ENCODE measurements at places on chromosomes 1 and 21.

GRCh38 chr1:108194051-108194450 is 6.1 kb downstream of the SLC25A24 start:
- DNase-seq: no peak

DNA sequence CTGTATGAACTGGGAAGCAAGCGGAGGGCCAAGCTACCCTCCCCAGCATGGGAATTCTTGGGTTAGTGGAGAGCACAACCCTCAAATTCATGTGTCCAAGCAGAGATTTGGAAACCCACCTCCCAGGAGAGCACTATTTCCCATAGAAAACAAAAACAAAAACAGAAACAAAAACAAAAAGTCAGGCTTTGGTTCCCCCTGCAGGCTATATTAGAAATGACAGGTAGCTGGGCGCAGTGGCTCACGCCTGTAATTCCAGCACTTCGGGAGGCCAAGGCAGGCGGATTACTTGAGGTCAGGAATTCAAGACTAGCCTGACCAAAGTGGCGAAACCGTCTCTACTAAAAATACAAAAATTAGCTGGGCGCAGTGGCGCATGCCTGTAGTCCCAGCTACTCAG is 10.8 kb downstream of the MINDY1 start:
- DNase-seq: peak; percentile 54

DNA sequence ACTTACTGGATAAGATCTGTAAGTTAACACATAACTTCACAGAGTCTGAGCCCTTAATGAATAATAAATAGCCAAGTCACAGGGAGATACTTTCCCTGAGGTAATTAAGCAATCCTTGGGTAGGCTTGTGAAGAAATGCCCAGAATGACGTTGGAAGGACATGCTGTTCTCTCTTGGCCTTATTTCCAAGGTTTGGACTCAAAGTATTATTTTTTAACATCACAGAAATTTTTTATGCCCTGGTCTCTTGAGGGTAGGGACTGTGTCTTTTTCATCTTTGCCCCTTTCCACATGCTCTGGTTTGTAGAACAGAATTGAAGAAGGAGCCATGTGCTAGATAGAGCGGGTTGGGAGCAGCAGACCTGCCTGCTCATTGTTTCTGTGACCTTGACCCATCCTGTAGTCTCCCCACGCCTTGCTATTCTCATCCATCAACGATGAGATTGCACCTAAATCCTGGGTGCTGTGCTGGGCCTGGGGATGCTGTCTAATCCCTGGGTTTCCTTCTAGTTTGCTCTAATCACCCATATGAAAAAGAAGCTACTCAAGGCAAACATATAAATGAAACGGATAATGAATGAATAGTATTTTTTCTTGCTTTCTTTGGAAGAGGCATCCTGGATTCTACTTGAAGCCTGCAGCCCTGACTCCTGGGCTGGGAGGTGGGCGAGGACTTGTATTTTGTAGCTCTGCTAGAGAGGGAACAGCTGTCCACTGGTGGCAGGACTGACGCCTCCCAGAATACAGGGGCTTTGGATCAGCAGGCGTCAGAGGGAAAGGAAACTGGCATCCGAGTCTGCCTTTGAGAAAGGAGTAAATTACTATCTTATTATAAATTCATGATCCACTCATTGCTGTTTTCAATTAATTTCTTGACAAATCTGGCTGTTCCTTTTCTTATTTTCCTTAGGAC is 17.5 kb upstream of the LAMTOR5 start:
- DNase-seq: no peak

GRCh38 chr1:18278946-18279345 is 171.3 kb downstream of the IGSF21 start:
- no peak for DNase-seq

DNA sequence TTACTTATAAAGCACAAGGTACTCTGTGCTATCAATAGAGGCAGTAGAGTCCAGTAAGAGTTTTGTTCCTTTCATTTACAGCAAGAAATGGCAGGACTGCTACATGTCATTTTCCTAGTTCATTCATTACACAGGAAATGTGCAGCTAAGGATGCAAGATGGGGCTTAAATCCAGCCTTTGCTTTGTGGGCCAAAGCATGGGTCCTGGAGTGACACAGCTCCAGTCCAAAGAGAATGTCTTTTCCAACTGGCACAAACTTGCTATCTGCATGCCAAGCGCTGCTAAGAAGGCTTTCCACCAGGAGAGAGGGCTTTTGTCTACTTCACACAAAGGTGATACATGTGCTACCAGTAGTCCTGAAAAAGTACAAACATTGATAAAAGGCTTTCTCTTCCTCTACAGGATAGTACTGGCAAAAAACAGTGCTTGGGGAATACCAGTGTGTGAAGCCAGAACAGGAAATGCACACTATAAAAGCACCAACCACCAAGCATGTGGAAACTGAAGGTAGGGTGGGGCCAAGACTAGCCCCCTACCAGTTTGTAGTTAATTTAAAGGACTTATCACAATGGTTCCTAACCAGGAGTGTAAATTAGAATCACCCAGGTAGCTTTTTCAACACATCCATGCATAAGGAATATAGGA is 68.7 kb downstream of the ARID4B start:
- DNase-seq: peak; percentile 32

GRCh38 chr1:154891452-154891851 is 21.4 kb upstream of the KCNN3 start:
- DNase-seq: no peak

GRCh38 chr1:68141071-68142021 is 90.9 kb upstream of the DIRAS3 start:
- DNase-seq: no peak

GRCh38 chr21:15330872-15331271 is 266.1 kb upstream of the NRIP1 start:
- DNase-seq: no peak

GRCh38 chr1:110185181-110185580 is 24.9 kb upstream of the KCNC4 start:
- no peak for DNase-seq

- peak; percentile 57 for DNase-seq
Observed at GRCh38 chr1:6727535-6727934, 25.9 kb upstream of the DNAJC11 start.

GRCh38 chr21:30193201-30193600 is 22.7 kb downstream of the CLDN8 start:
- DNase-seq: no peak

- no peak for DNase-seq
Observed at GRCh38 chr1:7623842-7624241, 147.3 kb upstream of the VAMP3 start.

DNA sequence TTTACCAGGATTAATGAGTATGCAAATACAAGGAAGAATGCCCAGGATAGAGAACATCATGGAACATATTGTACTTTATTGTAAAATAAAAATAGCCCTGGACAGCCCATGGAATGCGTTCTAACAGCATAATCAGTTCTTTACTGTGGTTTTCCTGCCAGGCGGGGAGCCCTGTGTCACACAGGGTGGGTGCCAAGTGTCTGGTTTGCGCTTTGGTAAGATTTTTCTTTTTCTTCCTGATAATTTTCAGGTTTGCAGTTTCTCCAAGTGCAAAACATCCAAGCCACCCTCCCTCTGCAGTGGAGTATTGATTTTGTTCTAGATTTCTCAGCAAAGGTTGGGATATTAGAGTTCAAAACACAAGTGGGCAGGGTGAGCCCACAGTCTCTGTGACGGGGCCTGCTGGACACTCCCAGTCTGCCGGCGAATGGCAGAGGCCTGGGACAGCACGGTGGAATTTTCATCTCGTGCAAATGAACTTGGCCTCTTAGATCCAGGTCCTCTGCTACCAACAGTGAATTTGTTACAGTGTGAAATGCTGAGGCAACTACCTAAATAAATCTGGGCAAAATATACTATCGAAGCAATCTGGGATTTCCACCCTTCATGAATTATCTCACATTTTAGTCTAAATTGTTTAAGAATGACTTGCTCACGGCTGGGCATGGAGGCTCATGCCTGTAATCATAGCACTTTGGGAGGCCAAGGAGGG is 15.6 kb upstream of the KCNJ15 start:
- DNase-seq: no peak

DNA sequence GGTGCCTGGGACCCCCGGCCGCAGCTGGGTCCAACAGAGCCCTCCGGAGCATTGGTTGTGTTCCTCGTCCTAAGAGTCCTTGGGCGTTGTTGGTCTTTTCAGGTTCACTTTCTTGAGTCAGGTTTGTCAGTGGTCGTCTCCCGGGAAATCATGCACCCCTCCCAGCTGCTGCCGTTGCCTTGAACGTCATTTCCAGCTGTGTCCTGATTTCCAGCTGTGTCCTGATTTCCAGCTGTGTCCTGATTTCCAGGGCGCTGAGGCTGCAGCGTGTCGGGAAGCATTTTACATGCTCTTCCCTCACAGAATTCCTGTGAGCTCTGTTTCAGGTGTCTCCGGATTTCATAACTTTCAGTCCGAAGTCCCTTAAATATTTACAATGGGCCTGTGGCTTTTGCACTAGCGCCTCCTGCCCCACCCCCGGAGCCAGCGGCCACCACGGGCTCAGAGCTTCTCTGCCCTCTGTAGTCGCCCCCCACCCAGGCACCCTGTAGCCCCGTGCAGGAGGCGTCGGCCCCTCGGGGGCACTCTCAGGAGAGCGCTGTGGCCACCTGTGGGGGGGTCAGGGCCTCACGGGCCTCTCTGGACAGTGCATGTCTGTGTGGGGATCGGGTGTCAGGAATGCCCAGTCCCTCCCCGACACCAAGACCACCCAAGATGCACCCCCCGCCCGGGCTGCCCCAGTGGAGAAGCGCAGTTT is 66.7 kb downstream of the COL18A1 start:
- no peak for DNase-seq

- DNase-seq: no peak
Observed at GRCh38 chr1:119818181-119818580, 6.9 kb upstream of the REG4 start.

DNA sequence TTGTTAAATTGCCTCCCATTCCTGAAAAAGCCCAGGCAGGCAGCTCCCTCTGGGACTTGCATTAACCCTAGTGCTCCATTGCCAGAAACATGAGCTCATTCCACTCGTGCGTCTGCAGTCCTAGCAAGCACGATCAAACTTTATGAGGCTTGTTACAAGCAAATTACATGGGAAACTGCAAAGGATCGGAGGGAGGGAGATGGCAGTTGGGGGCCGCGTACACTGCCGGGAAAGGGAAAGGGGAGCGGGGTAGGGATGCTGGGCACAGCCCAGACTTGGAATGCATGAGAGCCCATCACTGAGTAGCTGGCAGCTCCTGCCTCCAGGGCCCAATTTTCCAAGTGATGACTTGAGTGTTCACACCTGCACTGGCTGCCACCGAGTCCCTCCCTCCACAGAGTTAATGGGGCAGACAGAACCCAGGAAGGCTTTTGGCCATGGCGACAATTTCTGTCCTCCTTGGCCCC is 169.9 kb downstream of the BRINP2 start:
- no peak for DNase-seq

DNA sequence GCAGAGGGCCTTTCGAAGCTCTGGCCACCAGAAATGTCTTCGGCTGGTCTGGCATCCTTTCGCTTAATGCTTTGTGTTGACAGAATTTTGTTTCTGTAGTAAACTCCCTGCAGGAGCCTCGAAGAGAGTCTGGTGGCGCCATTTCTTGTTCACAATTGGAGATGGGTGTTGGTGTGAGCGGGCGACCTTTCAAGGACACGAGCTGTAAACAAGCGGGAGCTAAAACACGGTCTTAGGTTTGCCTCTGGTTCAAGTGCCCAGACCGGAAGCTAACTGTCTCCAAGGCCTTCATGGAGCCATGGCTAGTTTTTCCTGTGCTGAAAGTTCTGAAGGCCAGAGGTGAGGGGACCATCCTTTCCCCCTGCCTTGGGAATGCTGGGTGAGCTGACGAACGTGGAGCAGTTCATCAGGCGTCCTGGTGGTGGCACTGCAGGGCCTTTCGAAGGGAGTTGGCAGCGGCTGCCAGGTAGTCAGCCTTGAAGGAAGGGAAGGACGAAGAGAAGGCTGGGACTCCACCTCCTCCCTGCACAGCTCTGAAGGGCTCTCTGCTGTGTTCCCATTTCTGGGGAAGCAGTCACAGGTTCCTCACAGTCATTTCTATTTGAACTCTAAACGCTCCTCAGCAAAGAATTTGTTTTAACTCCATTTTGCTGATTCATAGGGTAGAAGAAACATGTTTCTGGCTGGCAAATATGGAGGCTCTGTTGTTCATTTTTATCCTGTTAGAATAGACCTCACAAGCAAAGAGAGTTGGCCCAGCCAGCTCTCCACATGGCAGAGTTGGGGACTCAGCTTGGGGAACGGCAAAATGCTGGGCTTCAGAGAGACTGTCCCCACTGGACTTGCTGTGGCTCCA is 35.2 kb downstream of the URB2 start:
- peak; percentile 65 for DNase-seq

GRCh38 chr1:158691907-158692306 is 5.4 kb upstream of the SPTA1 start:
- DNase-seq: no peak
